ENCODE measurements at places on chromosomes 4 and X. TPM values are rescaled to one million over a fixed set of nuclear protein-coding genes. Genes with fewer than 3 reads are reported as not detected.
A peak's percentile ranks its signal among the peaks of the same experiment; 100 is the strongest.

DNA sequence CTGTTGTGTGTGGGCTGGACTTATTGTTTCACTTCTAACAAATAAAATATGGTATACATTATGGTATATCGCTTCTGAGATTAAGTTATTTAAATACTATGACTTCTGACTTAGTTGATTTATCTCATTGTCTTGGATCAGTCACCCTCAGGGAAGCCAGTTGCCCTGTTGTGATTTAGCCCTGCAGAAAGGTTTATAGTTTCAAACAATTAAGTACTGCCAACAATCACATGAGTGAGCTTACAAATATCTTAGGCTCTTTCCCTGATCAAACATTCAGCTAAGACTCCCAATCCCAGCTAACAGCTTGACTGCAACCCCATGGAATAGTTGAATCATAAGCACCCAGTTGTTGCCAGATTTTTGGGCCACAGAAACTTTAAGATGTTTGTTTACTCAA lies 85.4 kb downstream of the MAGEC1 start:
- no peak overlapping the region for H3K27ac ChIP-seq
- H3K4me3 ChIP-seq: no peak overlapping the region
- H3K27me3 ChIP-seq: no peaks in the 10 kb centered on the region
- H3K36me3 ChIP-seq: no peaks in the 10 kb centered on the region

GRCh38 chr4:173346074-173346473 lies 11.9 kb upstream of the HMGB2 start:
- no peak overlapping the region for H3K4me3 ChIP-seq
- DNase-seq: no peak
- peaks cover 28% of the 10 kb centered on the region for H3K4me1 ChIP-seq
- H3K27me3 ChIP-seq: no peaks in the 10 kb centered on the region

DNA sequence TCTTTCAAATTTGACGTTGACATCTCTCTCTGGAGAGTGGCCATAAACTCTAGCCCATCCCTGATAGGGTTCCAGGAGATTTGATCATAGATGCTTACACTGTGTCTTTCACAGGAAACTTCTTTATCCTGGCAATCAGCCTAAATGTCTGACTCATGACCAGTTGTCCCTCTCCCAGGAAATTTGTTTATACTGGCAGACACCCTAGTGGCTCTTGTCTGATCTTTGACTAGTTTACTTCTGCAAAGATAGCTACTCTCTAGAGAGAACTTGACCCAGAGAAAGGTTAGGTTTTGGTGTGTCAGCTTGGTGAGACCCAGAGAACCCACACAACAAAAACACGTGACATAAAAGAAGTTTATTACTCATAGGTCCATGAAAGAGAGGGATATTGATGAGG lies 509.8 kb downstream of the CENPC start:
- H3K4me3 ChIP-seq: no peak overlapping the region
- H3K4me1 ChIP-seq: no peaks in the 10 kb centered on the region
- H3K27ac ChIP-seq: no peak overlapping the region

DNA sequence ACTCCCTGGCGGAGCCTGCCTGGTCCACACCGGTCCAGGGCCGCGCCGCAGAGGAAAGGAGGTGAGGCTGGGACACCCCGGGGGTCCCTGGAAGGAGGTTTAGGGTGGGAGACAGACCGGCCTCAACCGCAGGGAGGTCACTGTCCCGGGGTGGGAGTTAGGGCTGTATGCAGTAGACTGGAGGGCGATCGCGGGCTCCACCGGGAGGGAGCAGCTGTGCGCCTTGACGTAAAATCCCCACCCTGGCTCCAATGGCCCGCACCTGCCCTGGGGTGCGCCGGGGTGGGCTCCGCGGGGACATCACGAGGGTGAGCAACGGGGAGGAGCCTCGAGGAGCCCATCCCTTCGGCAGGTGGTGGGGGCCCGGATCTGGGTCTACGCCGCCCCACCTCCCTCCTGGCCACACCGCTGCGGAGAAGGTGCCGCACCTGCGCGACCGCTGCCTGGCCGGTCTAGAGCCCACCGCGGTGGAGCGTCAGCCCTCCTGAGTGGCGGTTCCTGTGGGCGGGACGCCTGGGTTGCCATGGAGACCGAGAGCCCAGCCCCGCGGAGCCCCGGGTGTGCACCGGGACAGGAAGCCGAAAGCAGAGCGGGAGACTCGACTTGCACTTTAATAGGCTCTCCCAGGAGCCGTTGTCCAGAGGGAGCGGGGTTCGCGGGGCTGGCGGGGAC lies 105.1 kb downstream of the ADRA2C start:
- H3K4me1 ChIP-seq: no peaks in the 10 kb centered on the region
- no peak overlapping the region for H3K27ac ChIP-seq
- no peaks in the 10 kb centered on the region for H3K36me3 ChIP-seq
- peak; percentile 94 for DNase-seq

DNA sequence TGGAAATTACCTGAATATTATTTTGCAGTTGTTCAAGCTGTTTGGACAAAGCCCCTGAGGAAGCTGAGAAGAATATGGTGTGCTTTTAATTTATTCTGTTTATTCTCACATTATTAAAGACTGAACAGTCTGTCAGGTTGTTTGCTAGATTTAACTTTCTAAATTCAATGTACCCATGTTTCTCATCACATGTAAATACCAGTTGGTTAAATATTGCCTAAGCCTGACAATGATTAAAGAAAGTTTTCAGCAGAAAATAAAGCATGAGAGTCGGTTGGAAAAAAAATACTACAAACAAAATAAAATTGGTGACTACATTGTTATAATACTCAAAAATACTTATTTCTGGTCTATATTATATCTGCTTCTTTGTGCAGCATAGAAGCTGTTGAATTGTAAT lies 1974.7 kb downstream of the ARAP2 start:
- H3K27me3 ChIP-seq: no peaks in the 10 kb centered on the region
- no peak for DNase-seq
- no peaks in the 10 kb centered on the region for H3K4me1 ChIP-seq
- H3K36me3 ChIP-seq: no peaks in the 10 kb centered on the region
- H3K27ac ChIP-seq: no peak overlapping the region

GRCh38 chrX:16770970-16771482 lies 15.2 kb upstream of the TXLNG start:
- no peaks in the 10 kb centered on the region for H3K27me3 ChIP-seq
- peaks cover 10% of the 10 kb centered on the region for H3K4me1 ChIP-seq
- H3K36me3 ChIP-seq: no peaks in the 10 kb centered on the region
- no peak for DNase-seq

DNA sequence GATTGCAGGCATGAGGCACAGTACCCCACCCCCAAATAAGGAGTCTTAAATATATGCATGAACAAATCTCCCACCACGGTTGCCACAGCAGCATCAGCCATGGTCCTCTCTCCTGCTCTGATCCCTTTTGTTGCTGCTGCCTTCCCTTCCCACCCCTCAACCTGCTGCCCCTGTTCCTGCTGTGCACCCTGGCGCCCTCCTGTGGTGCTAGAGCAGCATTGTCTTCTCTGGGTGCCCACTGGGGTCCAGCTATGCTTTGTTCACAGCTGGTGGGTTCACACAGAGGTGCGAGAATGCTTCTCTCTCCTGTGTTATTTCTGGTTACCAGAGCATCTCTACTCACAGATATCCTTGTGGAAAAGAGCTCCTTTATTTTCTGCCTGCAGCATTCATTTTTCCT lies 116.2 kb downstream of the GATB start:
- H3K4me3 ChIP-seq: no peak overlapping the region
- peaks cover 6% of the 10 kb centered on the region for H3K36me3 ChIP-seq
- H3K27me3 ChIP-seq: no peaks in the 10 kb centered on the region
- H3K4me1 ChIP-seq: peaks cover 12% of the 10 kb centered on the region
- no peak overlapping the region for H3K27ac ChIP-seq
- peak; percentile 81 for DNase-seq

GRCh38 chr4:184949020-184949419 lies 69.3 kb upstream of the HELT start:
- H3K4me1 ChIP-seq: no peaks in the 10 kb centered on the region
- no peak for DNase-seq
- H3K4me3 ChIP-seq: no peak overlapping the region
- H3K27ac ChIP-seq: no peak overlapping the region
- H3K36me3 ChIP-seq: no peaks in the 10 kb centered on the region

VCX2 gene
- total RNA-seq: not detected

ASB5 gene
- total RNA-seq: not detected

C1GALT1C1 gene
- 18.8 TPM for total RNA-seq

HSFX4 gene
- total RNA-seq: not detected

All from GM23338 (cell line).